ENCODE measurements at places on chromosomes 1 and 21.

DNA sequence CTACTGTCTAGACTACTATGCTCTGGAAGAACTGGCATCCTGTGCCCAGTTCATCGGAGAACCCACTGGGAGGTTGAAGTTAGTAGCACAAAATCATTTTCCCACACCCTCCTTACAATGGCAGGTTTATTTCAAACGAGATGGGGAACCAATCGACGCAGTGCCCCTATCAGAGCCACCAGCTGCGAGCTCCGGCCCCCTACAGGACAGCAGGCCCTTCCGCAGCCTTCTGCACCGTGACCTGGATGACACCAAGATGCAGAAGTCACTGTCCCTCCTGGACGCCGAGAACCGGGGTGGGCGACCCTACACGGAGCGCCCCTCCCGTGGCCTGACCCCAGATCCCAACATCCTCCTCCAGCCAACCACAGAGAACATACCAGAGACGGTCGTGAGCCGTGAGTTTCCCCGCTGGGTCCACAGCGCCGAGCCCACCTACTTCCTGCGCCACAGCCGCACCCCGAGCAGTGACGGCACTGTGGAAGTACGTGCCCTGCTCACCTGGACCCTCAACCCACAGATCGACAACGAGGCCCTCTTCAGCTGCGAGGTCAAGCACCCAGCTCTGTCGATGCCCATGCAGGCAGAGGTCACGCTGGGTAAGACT is 115.5 kb upstream of the KLHDC7A start:
- DNase-seq, result no peak

- no peak for DNase-seq
Observed at GRCh38 chr1:218845589-218845988, 328.1 kb upstream of the LYPLAL1 start.

DNA sequence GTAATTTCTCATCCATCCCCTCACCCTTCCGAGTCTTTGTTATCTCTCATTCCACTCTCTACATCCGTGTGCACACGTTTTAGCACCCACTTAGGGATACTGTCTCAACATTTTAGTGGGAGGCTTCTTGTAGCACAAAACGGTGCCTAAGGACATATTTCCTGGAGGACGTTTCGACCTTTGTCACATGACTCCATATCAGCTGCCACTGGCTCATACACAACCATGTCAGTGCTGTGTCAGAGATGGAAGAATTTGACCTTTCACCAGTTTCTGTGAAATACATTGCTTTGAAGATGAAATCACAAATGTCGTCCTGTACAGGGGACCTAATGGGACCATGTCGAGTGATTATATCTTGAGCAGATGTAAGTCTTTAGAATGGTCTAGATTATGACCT is 15.6 kb downstream of the B3GALT5 start:
- DNase-seq, result no peak

DNA sequence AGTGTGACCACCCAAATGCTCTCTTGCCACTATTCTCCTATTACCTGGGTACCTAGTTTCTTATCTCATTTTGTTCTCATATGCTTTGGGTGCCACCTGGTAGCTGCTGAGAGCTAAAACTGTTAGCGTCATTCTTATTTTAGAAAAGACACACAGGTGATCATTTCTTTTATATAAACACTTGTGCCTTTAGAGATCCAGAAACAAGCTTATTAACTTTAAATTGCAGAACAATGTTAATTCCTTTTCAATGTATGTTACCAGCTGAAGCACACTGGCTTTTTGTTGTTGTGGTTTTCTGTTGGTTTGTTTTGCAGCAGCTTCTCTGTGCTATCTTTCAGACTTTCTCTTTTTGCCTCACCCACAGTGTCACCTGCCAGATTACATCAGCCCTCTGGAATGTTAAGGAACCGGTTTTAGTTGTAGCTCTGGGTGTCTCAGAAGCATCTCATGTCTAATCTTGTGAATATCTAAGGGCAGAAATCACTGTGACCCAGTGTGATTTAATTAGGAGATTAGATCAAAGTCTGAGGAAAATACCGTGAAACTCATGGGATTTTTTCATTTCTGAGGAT is 43.4 kb upstream of the SLC19A2 start:
- DNase-seq, result peak; percentile 25

DNA sequence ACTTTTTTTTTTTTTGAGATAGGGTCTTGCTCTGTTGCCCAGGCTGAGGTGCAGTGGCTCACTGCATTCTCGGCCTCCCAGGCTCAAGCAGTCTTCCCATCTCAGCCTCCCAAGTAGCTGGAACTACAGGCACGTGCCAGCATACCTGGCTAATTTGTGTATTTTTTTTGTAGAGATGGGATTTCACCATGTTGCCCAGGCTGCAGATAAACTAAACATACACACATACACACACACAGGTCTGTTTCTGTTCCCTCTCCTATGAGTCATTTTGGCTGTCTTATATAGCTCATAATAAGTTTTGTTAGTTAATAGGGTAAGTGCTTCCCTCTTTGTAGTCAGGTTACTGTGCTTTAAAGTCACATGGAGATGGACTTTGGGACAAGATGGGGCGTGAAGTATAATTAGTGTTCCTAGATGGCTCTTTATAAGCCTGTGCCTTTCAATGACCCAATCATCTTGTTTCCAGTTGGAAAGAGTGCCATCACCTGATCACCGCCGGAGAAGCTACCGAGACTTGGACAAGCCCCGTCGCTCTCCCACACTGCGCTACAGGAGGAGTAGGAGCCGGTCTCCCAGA is 9.1 kb downstream of the PRPF38A start:
- DNase-seq, result no peak

DNA sequence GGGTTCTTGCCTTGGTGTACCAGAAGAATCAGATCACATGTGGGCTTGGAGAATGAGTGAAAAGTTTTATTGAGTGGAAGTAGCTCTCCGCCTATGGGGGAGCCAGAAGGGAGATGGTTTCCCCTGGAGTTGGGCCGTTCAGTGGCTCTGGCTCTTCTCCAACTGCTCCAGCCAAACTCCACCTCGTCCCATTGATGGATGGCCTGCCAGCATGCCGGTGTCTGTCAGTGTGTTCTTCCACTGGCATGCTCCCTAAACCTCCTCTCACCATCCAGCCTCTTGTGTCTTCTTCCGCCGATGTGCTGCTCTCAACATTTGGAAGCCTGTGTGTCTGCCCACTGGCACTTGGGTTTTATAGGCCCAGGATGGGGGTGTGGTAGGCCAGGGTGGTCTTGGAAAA is 119.4 kb downstream of the MAP3K21 start:
- DNase-seq, result no peak

DNA sequence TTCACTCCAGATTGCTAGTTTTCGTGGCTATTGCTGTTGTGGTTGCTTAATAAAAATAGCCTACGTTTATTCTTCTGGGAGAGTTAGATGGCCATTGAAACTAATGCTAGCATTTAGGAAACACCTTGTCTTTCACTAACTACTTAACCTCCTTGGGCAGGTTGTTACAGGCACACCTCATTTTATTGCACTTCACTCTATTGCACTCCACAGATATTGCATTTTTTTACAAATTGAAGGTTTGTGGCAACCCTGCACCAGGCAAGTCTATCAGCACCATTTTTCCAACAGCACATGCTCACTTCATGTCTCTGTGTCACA is 11.3 kb upstream of the MARK1 start:
- DNase-seq, result no peak

DNA sequence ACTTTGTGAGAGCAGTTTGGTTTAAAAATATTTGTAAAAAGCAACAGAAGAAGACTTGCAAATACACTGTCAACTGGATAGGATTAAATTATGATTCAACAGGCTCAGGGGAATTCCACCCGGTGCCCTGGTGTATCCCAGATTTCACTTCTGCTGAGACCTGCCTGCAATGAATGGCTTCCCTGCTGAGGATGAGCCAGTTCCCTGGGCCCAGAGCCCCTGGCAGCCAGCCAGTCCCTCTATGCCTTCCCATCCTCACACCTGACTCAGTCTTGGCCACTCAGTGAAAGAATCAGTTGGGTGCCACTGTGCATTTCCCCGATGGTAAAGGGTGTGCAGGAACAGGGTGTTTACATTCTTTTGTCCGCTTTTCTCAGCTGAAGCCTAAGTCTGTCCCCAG is 64.4 kb downstream of the KCTD3 start:
- DNase-seq, result no peak

- no peak for DNase-seq
Observed at GRCh38 chr1:170273291-170274130, 127.8 kb downstream of the NTMT2 start.

- no peak for DNase-seq
Observed at GRCh38 chr1:17630986-17631385, 91.5 kb downstream of the ARHGEF10L start.

- DNase-seq, result no peak
Observed at GRCh38 chr1:214830941-214831340, 227.9 kb downstream of the CENPF start.

GRCh38 chr1:91092503-91092902 is 70.7 kb upstream of the ZNF644 start:
- DNase-seq, result no peak

DNA sequence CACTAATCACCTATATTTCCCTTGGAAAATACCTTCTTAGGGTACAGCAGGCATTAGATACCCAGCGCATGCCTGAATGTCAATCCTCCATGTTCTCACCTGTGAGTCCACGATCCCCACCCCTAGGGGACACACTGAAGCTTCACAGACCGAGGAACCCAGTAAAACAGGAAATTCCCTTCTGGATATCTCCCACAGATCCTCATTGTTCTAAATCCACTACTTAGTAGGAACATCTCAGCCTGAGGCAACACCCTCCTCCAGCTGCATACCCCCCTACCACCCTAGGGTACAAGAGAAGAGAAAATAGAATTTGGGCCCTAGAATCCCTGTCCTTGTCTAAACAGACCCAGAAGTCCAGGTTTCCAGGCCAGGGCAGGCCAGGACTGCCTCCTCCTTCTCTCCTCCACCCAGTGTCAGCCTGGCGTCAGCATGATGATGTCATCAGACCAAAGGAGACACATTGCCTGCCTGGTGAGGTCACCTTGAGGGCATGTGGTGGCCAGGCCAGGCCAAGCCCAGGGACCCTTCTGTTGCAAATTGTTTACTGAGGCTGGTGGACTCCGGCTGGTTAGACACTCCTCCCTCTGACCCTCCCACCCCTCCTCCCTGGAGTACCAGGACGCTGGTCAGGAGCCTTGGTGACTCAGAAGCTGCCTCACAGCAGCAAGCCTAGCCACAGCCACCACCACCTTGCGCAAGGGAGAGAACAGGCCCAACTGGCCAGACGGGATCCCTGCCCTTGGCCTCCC is 6.2 kb downstream of the NECTIN4 start:
- peak; percentile 52 for DNase-seq

DNA sequence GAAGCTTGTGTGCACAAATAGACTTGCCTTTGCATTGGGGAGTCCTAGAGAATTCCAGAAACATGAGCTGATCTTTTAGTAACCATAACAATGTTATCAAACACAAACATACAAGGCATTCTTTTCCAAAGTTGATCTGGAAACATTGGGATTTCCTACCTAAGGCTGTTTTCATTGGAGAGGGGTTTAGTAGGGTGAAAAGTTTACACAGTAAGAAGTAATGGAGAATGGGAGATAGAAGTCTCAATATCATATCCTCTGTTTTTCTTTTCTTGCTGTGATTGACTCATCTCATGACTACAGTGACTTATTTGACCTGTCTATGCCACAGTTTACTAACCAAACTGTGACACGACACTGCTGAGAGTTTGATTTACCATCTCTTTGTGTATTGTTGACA is 65.6 kb upstream of the PLA2G4A start:
- no peak for DNase-seq

GRCh38 chr1:30307182-30307581 is 416.2 kb downstream of the MATN1 start:
- DNase-seq, result no peak

DNA sequence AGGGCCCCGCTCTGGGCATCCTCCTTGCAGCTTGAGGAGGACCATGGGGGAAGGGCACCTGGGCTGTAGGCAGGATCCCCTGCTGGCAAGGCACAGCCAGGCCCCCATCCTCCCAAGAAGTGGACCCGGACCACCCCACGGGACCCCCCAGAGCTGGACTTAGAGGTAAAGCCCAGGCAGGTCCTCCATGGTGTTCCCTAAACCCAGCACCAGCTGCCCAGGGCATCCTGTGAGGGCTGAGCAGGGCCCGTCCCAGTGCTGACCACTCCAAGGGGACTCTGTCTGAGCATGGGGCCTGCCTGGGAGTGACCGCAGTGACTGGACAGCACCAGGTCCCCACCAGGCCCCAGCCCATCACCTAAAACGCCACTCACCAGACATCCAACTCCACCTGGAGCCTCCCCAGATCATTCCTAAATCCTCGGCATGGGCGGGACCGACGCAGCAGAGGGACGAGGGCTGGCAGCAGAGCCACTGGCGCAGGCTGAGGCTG is 21.3 kb downstream of the COL6A2 start:
- peak; percentile 6 for DNase-seq

DNA sequence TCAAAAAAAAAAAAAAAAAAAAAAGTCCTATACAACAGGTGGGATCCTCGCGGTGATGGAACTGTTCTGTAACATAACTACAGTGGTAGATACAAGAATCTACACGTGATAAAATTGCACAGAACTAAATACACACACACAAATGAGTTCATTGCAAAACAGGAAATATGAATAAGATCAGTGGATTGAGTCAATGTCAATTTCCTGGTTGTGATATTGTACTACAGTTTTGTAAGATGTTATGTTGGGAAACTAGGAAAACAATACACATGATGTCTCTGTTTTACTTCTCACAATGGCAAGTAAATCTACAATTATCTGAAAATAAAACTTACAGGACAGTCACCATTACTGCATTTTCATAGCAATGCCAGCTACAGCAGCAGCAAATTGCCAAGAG is 59.8 kb downstream of the ITGB3BP start:
- DNase-seq, result no peak

- DNase-seq, result no peak
Observed at GRCh38 chr1:41698916-41699860, 214.7 kb upstream of the EDN2 start.

DNA sequence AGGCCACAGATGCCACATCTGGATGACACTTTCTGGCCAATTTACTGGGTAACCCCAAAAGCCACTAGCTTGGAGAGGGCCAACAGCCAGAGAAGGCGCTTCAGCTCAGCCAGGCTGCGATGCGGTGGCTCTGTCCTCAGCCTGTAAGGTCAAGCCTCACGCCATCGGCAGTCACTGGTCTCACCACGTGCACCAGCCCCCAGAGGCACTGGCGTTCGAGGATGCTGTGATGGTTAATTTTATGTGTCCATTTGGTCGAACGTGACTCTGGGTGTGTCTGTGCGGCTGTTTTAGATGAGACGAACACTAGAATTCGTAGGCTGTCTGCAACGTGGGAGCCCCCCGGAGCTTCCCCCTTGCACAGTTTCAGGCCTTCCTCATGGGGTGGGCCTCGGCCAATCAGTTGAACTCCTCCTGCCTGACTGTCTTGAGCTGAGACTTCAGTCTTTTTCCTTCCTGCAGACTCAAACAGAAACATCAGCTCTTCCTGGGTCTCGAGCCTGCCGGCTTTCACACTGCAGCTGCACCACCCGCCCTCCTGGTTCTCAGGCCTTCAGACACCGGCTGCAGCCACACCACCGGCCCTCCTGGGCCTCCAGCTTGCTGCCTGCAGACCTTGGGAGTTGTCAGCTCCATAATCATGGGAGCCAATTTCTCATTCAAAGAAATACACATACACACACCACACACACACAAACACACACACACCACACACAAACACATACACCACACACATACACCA is 41.6 kb upstream of the SLC45A1 start:
- DNase-seq, result no peak

- no peak for DNase-seq
Observed at GRCh38 chr1:55974714-55975441, 604.5 kb downstream of the PLPP3 start.

GRCh38 chr1:108141621-108142020 is 58.5 kb downstream of the SLC25A24 start:
- no peak for DNase-seq

All from progenitor cell of endocrine pancreas (in vitro differentiated cells).